ENCODE measurements at places on chromosomes 16 and 17.
A peak's percentile ranks its signal among the peaks of the same experiment; 100 is the strongest.

DNA sequence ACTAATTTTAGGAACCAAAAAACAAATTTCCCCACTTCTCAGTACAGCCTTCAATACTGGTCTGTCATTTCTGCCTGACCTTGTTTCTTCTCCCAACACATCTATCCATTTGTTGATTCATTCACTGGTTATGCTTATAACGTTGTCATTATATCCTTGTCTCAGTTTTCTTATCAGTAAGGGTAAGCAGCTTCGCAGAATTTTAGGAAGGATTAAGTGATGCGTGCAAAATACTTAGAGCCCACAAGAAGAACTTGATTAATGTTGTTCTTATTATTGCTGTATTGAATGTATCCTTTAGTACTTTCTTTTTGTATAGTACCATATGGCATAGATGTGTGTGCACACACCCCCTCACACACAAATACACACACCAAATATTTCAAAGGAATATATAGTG lies 403.5 kb upstream of the HSBP1 start:
- peak; percentile 11 for DNase-seq

GRCh38 chr17:80981062-80981902 lies 10.4 kb upstream of the CHMP6 start:
- no peak for DNase-seq

- no peak for DNase-seq
Observed at GRCh38 chr16:67451704-67452435, 20.9 kb downstream of the HSD11B2 start.

DNA sequence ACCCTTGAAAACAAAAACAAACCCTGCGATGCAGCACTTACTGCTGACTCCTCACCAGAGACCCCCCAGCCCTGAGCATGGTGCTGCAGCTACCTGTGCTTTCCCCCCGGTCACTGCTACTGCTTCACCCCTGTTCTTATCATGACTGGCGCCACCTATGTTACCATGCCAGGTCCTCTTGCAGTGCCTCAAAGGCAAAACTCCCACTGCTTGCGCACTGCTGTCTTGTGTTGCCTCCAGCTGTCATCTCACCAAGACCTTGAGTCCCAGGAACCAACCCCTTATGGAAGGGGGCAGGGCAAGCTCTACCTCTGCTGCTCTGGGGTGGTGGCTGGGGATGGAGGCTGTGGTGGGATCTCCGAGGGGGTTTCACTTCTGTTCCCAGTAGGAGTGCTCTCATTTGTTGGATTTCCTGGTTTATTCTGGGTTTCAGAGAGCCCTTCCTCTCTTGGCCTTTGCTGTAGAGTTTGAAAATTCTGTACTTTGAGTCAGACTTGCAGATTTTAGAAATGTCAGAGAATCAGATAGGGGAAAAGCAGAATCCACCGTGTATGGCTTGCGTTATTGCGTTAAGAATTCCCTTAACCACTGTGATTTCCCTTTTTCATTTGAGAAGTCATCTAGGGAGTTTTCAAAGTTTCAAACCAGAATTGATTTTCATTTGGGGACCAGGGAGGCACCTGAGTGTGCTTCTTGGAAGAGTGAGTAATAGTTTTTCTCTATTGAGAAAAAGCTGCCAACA lies 96.6 kb downstream of the SPECC1 start:
- DNase-seq, result no peak

DNA sequence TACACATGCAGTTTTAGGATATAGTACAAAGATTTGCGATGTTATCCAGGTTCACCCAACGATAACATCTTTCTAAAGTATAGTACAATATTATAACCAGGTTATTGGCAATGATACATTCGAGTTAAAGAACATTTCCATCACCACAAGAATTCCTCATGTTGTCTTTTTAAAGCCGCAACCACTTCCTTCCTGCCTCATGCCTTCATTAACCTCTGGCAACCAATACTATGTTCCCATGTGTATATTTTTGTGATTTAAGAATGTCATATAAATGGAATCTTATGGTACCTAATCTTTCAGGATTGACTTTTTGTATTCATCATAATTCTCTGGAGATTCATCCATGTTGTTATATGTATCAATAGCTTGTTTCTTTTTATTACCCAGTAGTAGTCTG lies 1183.2 kb downstream of the CDH11 start:
- DNase-seq, result peak; percentile 12

GRCh38 chr17:18248300-18248731 lies 10.2 kb downstream of the FLII start:
- DNase-seq, result peak; percentile 71

DNA sequence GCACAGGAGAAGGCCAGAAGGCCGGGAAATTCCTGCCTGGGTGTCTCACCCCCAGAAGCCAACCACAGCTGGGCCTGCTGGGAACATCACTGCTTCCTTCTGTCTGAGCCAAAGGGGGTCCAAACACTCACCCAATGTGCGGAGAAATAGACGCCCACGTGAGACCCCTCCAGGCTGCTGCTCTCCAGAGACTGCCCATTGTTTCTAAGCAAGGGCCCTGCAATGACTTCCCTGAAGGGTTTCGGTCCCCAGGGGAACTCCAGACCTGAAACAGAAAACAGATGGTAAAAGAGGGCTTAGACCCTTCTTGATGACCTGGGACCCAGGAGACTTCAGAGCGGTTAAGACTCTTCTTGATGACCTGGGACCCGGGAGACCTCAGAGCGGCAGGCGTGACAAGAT lies 41.3 kb downstream of the MRM3 start:
- no peak for DNase-seq

DNA sequence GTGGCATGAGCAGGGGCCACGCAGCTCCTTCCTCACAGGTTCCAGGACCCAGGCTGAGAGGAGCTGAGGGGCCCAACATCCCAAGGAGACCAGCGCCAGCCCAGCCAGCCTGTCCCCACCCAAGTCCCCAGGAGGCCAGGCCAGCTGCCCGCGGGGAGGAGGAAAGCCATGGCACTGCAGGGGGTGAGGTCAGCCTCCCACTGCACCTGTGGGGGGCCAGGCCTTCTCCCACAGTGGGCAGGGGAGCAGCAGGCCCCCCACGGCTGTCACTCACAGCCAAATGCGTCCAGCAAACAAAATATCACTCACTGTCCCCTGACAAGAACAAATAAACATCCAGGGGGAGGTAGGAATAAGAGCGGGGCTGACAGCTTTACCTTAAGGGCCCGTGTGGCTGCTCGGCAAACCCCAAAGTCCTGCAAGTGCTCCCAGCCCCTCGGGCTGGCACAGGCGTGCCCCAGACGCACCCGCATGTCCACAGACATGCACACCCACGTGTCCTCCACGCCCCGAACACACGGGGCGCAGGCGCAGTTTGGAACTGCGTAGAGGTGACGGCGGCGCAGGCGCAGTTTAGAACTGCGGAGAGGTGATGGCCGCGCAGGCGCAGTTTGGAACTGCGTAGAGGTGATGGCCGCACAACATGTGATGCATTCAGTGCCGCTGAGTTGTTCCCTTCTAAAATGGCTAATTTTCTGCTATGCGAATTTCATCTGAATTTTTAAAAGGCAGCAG lies 291.1 kb downstream of the FOXL1 start:
- no peak for DNase-seq
